DMS 273 treated with DMSO at 0.1 percent for 48 hours (cell line): ENCODE measurements at places on chromosomes 12 and 14.

GRCh38 chr14:101250948-101251811, 310.1 kb upstream of the DIO3 start:
- DNase-seq, result no peak

DNA sequence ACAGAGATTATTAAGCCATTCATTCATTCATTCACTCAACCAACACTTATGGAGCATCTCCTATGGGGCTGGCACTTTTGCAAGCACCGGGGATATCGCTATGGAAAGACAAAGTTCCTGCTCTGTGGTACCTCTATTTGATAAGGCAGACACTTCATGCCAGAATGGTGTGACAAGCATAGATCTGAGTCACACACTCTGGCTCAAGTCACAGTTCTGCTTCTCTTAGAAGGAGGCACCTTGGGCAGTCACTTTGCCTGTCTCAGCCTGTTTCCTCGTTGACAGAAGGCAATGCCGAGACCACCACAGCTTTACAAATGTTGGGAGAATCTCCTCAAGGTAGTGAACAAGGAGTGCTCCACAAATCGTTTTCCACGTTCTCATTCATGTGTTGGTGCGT, 205.2 kb downstream of the SLC41A2 start:
- no peak for DNase-seq

GRCh38 chr14:51677738-51678137, 26.0 kb downstream of the FRMD6 start:
- DNase-seq, result no peak

DNA sequence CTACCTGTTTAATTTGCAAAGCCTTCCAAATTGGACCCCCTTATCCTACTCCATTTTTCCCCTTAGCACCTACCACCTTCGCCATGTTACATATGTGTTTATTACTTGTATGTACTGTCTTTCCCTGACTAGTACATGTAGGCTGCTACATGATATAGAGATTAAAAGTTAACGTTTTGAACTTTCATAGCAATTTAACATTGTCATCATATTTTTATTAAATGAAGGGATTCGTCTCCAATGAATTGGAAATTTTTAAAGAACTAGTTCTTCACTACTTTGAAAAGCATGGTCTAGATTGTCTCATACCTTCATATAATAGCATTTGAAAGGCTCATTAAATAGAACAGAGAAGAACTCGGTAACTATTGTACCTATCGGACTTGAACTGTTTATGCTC, 64.9 kb upstream of the REP15 start:
- no peak for DNase-seq

DNA sequence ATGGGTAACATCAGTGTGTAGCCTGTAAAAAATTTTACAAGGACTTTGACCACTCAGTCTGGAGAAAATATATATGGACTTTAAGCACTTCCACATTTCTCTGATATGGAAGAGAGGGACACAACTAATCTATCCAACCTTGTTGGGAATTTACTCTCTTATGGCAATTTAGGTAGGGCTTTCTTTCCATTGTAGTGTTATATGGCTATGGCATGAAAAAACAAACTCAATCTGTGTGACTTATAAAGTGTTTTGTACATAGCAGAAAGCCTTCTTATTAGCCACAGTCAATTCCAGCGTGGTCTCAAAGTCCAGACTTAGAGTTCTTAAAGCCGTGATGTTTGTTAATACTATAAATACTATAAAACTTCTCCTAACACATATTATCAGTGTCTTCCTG, 98.3 kb downstream of the NOVA1 start:
- no peak for DNase-seq

- no peak for DNase-seq
Measured at GRCh38 chr14:65170318-65170717, 68.0 kb upstream of the MAX start.

GRCh38 chr12:112117685-112118084, 7.7 kb upstream of the TRAFD1 start:
- no peak for DNase-seq

GRCh38 chr12:8078398-8078797, 3.7 kb upstream of the NECAP1 start:
- DNase-seq, result no peak

DNA sequence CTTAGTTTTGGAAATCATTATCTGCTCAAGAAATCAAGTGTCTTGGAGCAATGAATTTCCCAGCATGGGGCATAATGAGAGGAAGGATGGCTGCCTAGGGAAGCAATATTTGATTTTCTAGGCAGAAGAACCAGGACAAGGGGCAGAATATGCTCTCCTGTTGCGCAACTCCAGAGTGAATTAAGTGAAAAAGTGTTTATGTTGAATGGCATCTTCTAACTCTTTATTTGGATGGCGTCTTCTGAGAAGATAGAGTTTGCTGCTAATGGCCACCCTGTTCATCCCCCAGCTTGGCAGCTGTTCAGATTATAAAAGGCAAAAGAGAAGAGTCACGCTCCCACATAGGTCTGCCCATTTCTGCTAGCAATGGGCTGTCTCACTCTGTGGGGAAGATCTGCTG, 1278.1 kb downstream of the AACS start:
- no peak for DNase-seq

- DNase-seq, result no peak
Measured at GRCh38 chr14:21100931-21101330, at the start of gene TMEM253. TSS of gene TMEM253 (plus strand) at chr14:21101066. CDS start at chr14:21101344, 278 bp downstream.

GRCh38 chr14:65433646-65434045, 21.1 kb downstream of the FUT8 start:
- no peak for DNase-seq

DNA sequence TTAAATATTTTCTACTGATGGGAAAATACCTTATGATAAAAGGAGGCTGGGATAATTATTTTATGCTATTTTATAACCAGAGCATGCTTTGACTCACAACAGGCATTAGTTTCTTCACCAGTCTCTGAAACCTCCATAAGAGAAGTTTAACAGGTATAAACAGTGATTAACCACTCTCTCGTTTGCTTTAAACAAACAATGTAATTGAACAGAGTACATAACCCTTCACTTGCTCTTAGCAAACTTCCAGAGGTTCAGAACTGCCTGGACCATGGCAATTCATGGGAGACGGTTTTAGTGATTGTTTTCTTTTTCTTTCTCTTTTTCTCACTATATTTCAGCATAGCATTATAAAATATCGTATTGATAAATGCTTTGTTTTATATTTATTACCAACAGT, 35.3 kb downstream of the CFAP251 start:
- DNase-seq, result no peak

DNA sequence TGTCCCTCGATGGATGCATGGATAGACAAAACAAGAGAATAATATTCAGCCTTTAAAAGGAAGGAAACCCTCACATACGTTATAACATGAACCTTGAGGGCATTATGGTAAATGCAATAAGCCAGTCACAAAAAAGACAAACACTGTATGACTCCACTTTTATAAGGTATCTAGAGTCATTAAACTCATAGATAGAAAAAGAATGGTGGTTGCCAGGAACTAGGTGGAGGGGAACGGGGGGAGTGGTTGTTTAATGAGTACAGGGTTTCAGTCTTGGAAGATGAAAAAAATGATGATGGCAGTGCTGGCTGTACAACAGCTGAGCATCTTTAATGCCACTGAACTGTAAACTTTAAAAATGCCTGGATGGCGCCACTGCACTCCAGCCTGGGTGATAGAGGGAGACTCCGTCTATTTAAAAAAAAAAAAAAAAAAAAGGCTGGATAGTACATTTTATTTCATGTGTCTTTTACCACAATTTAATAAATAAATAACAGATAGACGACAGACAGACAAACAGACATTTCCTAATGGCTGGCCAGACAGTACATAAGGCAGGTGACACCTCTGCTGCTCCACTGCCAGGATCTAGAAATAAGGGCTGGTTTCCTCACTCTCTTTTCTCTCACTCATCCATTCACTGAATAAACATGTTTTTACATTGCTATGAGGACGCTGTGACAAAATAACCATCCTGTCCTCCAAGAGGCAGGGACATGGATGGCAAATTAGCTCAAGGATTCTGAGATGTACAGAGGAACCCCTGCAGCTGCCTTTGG, 118.8 kb downstream of the FOXN3 start:
- no peak for DNase-seq

DNA sequence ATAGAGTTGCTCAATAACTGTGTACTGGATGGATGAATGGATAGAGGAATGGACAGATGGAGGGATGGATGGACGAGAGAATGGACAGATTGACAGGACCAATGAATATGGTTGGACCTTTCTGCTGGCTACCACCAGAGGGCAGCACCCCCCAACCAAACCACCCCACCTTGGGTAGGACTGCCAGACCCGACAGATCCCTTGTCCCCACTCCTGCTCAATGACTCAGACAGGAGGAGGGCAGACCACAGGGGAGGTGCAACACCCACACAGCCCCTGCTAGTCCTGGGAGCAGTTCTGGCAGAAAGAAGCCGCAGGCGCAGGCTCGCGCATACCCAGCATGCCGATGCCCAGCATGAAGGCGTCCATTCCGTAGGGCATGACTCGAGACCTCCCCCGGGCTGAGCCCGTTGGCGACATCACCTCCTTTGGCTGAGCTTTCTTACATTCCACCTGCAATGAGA, 12.4 kb downstream of the MSI1 start:
- DNase-seq, result peak; percentile 33

- no peak for DNase-seq
Measured at GRCh38 chr14:73602994-73603393, 9.3 kb upstream of the ACOT6 start.
